ENCODE measurements at places on chromosomes 13 and 19.

DNA sequence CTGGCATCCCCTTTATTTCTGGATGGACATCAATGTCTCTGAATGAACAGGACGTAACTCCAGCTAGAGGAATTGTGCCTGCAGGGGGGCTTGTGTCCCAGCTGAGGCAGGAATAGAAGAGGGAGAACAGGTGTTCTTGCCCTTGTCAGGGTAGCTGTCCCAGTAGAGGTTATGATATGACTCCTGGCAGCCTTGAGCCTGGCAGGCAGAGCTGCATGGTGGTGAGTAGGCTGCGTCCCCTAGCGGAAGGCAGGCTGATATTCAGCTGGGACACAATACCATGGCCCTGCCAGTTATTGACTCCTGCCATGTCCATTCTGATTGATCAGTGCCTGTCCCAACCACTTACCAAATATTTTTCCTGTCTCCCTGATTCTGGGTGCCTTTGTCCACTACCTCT, 197.2 kb downstream of the RAP2A start:
- no peak for DNase-seq

- DNase-seq: no peak
Observed at GRCh38 chr13:97468331-97468730, 34.4 kb downstream of the RAP2A start.

DNA sequence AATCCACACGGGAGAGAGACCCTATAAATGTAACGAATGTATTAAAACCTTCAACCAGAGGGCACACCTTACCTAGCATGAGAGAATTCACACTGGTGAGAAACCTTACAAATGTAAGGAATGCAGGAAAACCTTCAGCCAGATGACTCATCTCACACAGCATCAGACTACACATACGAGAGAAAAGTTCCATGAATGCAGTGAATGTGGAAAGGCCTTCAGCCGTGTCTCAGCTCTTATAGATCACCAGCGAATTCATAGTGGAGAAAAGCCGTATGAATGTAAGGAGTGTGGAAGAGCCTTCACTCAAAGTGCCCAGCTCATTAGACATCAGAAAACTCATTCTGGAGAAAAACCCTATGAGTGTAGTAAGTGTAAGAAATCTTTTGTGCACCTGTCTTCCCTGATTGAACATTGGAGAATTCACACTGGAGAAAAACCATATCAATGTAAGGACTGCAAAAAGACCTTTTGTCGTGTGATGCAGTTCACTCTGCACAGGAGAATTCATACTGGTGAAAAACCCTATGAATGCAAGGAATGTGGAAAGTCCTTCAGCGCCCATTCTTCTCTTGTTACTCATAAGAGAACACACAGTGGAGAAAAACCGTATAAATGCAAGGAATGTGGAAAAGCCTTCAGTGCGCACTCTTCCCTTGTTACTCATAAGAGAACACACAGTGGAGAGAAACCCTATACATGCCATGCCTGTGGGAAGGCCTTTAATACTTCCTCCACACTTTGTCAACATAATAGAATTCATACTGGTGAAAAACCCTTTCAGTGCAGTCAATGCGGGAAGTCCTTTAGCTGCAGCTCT, 16.0 kb downstream of the ZNF582 start:
- no peak for DNase-seq

DNA sequence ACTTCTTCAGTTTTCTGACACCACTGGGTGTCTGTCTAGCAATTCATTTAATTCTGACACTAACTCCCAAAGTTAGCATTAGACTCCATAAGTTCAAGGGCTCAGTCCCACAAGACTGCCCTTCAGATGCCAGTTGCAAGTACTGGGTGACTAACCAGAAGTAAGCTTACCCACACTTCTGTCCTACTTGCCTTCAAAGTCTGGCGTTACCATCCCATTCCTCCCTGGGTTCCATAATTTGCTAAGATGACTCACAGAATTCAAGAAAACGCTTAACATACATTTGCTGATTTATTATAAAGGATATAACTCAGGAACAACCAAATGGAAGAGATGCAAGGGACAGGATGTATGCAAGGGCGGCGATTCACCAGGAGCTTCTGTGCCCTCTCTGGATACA, 45.5 kb upstream of the NPAS1 start:
- DNase-seq: no peak

GRCh38 chr13:33204130-33204927, 81.2 kb downstream of the STARD13 start:
- no peak for DNase-seq

DNA sequence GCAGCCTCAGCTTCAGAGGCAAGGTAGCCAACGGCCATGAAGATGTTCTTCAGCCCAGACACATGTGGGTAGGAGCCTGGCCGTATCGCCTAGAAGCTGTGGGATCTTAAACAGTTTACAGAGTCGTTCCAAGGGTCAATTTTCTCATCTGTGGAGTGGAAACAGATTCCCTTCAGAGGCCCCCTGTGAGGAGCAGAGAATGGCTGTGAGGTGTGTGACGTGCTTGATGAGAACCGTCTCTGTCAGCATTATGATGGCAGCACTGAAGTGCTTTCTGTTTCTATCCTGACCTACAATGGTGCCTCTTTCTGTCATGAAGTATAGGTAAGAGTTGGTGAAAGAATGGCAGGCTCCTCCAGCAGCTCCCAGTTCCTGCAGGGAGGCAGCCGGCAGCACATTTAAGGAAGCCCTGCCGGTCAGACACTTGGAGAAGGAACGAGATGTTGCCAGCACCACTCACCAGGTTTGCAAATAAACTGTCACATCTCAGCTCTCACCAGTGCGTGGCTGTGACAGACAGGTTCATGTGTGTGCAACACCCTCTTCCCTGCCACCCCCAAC, 277.3 kb downstream of the FOXO1 start:
- DNase-seq: no peak

DNA sequence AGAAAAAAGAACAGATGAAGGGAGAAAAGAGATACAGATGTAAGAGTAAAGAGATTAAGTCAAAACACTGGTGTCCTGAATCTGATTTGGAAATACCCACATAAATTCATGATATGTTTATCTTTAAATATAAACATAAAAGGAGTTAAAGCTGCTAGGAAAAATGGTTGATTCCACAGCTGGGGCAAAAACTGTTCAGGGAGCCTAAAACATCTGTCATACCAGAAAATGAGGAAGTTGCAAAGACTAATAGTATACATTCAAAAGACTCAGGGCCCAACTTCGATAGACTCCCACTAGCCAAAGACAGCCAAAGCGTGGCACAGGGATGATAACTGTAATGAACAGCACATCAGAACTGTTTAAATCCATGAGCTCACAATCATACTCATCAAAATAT, 62.0 kb downstream of the ABCC4 start:
- DNase-seq: no peak

GRCh38 chr19:18167975-18168645, 5.5 kb upstream of the IFI30 start:
- DNase-seq: no peak

- no peak for DNase-seq
Observed at GRCh38 chr19:40304306-40304705, 19.2 kb upstream of the AKT2 start.

- DNase-seq: no peak
Observed at GRCh38 chr19:19213426-19214158, 1.8 kb downstream of the NCAN start.

GRCh38 chr19:38506723-38507550, 73.4 kb downstream of the RYR1 start:
- no peak for DNase-seq

DNA sequence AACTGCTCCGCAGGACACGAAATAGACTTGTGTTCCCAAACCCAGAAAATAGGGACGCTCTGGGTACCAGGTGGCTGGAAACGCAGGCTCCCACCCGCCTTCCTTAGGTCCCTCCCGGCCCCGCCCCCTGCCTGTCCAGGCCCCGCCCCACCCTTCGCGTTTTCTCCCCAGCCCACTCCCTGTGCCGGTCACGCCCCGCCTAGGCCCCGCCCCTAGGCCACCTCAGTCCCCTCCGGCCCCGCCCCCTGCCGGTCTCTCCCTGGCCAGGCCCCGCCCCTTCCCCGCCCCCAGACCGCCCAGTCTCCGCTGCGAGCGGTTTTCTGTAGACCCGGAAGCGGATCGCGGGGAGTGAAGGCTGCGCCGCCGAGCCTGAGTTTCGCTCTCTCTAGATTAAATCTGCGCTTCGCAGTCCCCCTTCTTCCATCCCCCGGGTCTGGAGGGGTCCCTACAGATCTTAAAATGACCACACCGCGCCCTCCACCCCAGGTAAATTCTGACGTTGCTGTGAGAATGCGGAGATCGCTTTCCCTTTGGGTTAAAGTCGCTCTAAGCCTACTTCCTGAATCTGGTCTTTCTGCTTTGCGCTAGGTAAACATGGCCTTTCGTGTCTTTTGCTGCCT, 3.7 kb upstream of the ZNF665 start:
- peak; percentile 85 for DNase-seq

- DNase-seq: no peak
Observed at GRCh38 chr13:50580684-50581305, 262.7 kb downstream of the DLEU7 start.

DNA sequence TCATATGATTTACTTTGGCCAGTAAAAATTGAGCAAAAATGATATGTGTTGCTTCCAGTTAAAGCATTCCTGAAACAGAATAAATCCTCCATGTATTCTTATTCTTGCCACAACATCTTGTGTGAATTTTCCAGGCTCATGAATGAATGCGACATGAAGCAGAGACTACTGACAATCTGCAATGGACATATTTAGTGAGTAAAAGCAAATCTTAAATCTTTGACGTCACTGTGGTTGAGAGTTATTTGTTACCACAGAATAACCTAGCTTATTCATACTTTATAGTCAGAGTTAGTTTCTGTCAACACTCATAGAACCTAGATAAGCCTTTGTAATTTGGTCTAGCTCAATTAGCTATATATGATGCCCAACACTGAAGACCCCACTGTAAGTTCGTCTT, 1443.1 kb downstream of the PCDH9 start:
- DNase-seq: no peak

DNA sequence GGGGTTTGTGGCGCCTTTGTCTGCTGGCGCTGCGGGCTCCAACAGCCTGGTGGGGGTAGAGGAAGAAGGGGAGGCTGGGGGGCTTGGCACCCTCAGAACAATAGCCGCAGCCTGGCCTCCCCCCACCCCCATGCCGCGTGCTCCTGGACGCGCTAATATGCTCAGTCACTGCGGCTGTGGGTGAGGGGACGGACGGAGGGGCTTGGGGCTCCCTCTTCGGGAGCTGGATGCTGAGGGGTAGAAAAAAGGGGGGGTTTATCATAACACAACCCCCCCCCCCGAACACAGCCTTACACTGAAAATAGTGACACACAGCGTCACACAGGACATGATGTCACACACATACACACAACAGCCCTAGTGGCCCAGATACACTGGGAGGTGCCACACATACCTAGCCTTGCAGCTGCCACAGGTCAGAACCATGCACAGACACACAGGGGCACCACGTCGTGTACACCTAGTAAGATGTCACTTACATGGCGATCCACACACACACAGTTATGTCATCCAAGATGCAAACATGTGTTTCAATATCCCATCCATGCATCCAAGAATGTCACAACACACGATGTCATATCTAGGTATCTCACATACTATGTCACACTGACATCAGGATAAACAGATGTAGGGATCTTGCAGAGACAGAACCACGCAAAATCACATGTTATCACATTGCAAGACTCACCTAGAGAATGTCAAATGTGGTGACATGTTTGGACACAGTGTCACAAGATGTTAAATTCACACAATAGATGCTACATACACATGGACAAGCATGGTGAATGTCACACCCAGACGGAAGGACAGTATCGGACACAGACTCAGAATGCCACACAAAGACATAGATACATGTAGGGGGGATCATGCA, 806 bp downstream of the MAST1 start:
- no peak for DNase-seq

DNA sequence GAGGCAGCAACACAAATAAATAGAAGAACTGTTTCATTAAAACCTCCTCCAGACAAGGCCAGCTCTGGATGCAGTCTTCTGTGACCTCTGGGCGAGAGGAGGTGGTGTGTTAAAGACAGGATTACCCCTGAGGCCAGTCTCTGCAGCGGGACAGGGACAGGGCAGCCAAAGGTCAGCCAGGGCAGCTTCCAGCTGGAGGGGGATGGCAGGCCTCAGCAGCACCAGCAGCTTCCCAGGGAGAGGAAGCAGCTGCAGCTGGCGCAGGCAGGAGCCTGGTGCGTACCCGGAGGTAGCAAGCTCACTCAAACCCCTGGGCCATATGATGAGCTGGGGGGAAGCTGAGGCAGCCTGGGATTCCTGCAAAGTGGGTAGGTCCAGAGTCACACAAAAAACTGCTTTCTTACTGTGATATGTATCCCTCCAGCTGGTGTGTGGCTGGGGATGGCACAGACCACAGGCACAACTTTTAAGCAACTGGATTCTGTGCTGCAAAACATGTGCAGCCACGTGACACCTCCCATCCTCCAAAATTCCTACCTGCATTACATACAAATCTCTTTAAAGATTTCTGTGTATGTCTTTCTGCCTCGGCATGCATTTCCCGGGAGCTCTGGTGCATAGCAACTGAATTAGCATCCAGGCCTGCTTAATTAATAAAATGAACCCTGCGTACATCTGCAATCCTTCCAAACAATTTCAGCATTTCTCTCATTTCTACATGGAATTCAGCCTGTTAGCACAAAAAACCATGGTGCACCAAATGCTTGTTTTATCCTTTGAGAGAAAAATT, 238.3 kb upstream of the MAB21L1 start:
- no peak for DNase-seq

DNA sequence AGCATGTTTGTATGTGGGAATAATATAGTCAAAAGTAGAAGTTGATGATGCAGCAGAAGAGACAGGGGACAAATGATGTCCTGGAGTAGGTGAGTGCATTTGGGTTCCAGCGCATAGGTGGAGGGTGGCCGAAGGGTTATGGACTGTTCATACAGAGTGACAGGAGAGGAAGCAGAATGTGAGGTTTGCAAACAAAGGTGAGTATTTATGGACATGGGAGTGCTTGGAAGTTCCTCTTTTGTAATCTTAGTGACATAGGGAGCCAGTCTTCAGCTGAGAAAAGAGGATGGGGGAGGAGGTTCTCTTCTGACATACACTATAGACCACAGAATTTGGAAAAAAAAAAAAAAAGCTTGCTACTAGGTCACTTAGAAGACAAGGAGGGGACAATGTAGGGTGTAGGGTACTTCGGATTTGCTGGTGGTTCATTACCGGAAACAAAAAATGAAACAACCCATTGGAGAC, 331.6 kb downstream of the DLEU7 start:
- DNase-seq: no peak

- no peak for DNase-seq
Observed at GRCh38 chr19:879711-880438, 13.1 kb downstream of the MED16 start.

GRCh38 chr13:19795956-19796355, 13.2 kb upstream of the PSPC1 start:
- no peak for DNase-seq

GRCh38 chr13:79349011-79349410, 57.0 kb downstream of the RBM26 start:
- DNase-seq: no peak

Data from NCI-H187 treated with DMSO at 0.1 percent for 48 hours (cell line).